Mesenteric fat pad (tissue), 1 donor: ENCODE measurements at places on chromosomes 4 and X. TPM values are rescaled to one million over a fixed set of nuclear protein-coding genes. Genes with fewer than 3 reads are reported as not detected.

DNA sequence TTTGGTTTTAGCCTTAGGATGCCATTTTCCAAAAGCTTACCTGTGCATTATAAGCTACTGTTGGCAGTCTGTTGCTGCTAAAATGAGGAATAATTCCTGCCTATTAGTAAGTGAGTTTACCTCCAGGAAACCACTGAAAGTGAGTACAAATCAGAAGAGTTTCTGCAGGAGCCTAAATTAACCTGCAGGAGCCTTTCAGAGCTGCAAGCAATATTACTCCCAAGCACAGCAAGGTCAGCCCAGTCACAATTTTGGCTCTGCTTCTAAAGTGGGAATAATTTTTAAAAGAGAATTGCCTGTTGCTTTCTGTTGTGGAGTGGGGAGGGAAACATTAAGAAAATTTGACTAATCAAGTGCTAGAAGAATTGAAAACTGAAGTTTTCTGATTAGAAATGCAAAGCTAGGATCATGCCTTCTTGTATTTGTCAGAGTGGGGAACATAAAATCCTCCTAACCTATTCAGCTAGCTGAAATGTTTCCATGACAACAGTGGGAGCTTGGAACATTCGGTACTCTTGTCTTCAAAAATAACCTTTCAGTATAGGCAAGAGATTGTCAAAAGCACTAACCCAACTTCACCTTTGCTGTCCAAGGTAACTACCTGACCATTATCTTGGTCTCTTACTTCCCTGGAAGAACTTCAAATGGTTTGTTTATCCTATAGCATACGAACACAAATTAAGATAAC lies 193.2 kb downstream of the COMMD8 start:
- DNase-seq, result no peak

DNA sequence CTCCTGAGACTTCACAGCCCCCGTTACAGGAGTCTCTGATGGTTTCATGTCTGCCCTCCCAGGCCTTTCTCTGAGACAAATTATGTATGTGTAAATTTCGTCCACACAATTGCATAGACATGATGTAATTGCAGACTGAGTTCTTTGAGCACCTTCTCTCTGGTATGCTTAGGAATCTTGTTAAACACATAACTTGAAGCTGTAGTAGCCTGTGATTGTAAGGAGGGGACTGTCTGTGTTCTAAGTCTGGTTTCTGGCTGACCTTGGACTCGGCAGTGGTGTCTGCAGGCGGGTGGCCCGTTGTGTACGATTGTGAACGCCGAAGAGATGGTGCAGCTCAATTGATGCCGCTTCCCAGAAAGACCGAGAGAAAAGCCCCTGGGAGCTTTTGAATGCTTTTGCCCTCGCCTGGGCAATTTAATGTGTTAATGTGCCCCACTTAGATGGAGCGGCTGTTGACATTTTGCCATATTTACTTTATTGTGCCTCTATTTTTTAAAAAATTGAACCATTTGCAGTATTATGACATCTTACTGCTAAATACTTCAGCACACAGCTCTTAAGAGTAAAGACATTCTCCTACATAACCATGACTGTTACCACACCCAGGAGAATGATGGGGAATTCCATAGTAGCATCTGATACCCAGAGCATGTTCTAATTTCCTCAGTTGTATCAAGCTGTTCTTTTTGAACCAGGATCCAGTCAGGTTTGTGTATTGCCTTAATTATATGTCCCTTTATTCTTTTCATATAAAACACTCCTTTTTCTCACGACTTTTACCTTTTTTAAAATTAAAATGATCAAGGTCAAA lies 58.4 kb upstream of the TADA2B start:
- DNase-seq, result no peak

DNA sequence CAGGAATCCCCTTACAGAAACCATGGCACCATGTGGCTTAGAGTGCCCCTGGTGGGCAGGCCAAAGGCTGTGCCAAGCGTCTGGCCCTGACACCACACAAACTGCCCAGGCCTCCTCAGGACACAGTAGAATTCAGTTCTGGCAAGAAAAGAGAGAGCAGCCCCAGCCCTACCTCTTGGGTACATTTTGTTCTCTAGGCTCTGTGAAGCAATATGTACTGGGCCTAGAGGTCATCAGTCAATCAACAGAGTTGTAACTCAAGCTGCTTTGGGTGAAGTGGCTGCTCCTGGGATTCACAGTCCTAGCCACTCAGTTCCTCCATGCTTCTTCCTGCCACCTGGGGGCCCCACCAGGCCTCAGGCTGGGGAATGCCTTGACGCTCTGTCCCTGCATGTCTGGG lies 158.1 kb upstream of the MAMLD1 start:
- DNase-seq, result peak; percentile 39

GRIA2 gene
- total RNA-seq, result not detected

DNA sequence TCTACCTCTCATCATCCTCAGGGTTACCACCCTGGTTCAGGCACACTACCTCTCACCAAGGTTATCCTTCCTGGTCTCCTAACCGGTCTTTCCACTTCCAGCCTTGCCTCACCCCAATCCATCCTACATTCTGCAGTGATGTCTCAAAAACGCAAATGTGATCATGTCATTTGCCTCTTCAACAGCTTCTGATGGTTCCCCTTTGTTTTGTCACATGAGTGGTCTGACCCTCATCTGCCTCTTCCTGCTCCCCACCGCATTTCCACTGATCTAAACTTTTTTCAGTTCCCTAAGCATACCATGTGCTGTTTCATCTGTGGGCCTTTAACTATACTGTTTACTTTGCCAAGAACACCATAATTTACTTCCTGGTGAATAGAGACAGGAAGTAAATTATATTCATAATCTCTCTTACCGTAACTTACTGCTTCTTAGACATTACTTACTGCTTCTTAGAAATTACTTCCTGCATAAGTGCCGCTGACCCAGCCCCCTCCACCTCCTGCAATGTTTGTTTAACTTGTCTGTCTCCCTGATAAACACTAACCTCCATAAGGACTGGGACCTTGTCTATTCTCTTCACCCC lies 27.1 kb upstream of the NSUN7 start:
- DNase-seq, result no peak

DNA sequence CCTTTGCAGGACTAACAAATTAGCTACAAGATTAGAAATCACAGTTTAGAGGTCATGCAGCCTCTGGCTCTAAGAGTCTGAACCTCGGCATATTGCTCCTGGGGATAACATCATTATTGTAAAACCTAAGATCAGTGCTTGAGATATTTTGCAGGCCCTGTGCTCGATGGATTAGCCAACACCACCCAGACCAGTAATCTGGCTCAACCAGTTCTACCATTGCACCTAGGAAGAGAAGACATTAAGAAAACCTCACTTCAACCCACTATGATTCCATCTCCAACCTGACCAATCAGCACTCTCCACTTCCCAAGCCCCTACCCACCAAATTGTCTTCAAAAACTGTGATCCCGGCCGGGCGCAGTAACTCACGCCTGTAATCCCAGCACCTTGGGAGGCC lies 43.6 kb downstream of the WFS1 start:
- no peak for DNase-seq

- DNase-seq, result no peak
These were observed 16.4 kb upstream of the SLC4A4 start for GRCh38 chr4:71322425-71322824.

ADAMTS3 gene
- total RNA-seq, result 2.1 TPM

DNA sequence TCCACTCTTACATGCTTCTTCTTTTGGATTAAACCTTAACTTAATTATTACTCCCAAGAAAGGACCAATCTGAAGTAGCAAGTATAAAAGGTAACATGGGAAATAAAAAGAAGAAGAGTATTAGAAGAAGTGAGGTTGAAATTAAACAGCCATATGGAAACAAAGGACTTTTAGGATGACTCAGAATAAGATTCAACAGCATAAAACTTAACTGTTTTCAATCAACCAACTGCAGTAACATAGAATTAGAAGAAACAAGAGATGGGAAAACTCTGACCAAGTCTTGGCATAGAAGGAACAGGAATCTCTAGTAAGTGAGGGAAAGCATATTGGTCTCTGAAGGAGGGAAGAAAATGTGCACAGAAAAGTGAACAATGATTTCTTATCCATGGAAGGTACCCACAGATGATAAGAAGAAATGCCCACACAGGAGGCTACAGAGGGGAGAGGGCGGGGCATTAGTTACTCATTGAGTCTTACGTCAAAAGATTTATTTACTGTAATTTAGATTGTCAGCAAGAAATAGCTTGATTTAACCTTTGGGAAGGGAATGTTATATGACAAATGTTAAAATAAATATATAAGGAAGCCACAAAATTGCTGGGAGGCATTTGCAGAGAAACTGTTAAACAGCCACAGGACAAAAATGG lies 177.3 kb downstream of the BANK1 start:
- DNase-seq, result no peak

EGF gene
- total RNA-seq, result not detected

LINC00632 gene
- total RNA-seq, result 3,113 TPM

TMPRSS11F gene
- not detected for total RNA-seq

LPAR4 gene
- total RNA-seq, result 0.26 TPM

DNA sequence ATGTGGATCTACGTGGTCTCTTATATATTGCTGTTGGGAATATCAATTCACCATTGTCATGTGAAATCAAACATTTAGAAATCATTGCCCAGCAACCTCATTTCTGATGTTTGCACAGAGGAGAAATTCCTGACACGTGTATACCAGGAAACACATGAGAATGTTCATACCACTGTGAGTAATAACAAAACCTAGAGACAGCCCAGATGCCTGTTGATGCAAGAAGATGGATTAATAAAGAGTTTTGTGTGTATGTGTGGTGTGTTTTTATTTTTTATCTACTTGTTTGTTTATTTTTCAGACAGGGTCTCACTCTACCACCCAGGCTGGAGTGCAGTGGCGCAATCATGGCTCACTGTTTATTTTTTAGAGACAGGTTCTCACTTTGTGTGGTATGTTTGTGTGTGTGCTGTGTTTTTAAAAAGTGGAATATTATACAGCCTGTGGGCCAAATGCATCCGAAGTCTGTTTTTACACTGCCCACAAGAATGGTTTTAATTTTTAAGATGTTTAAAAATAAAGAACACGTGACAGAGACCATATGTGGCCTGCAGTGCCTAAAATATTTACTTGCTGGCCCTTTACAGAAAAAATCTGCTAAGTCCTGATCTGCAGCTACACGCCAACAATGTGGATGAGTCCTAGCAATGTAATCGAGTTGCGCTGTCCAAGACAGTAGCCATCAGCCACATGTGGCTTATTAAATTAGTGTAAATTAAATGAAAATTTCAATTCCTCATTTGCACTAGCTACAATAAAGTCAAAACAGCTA lies 39.2 kb downstream of the TXLNG start:
- DNase-seq, result no peak

PDCL2 gene
- not detected for total RNA-seq

GRCh38 chrX:71949844-71950445 lies 39.3 kb downstream of the NHSL2 start:
- DNase-seq, result no peak

- no peak for DNase-seq
These were observed 1427.4 kb downstream of the PCDH7 start for GRCh38 chr4:32147446-32148085.

ADH1A gene
- total RNA-seq, result 11.8 TPM

PAGE2B gene
- not detected for total RNA-seq

MTMR8 gene
- 2.5 TPM for total RNA-seq

KLB gene
- total RNA-seq, result 7.4 TPM

DNA sequence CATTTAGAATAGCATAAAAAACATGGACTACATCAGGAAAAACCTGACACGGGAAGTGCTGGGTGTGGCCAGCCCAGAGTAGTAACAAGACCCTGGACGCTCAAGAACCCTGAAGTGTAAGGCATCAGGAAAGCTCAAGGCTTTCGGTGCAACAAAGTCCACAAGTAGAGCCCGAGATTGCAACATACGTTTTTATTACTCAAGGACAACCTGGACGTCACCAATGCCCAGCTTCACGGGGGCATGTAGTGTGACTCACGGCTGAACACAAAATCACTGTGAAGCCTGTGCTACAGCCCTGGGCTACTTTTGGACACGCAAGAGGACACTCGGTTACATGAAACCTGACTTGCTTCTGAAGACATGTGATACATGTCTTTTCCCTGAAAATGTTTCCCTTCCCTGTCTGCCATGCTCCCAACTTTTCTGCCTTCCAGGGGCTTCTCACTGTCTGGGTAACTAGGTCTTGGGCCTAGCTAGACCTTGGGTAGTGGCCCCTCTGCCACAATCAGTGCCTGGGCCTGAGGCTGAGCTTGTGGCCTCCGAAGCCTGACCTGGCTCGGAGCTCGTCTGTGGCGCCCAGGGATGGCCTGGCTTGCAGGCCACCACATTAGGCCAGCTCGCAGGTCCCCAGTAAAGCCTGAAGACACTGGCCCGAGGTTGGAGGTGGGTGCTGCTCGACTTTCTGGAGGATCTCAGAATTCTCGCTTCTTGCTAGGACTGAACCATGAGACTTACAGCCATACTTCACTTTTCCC lies 9.2 kb downstream of the IRAK1 start:
- DNase-seq, result no peak

VCX3B gene
- total RNA-seq, result not detected

NPY2R gene
- total RNA-seq, result not detected

DNA sequence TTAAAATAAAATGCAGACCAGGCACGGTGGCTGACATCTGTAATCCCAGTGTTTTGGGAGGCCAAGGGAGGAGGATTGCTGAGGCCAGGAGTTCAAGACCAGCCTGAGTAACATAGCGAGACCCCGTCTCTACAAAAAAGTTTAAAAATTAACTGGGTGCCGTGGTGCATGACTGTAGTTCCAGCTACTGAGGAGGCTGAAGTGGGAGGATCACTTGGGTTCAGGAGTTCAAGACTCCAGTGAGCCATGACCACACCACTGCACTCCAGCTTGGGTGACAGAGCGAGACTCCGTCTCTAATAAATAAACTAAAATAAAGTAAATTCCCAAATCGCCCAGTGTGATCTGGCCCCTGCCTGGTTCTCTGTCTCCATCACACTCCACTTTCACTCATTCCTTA lies 43.7 kb downstream of the TENM3 start:
- no peak for DNase-seq

GRCh38 chr4:167826281-167826680 lies 266.1 kb upstream of the ANXA10 start:
- no peak for DNase-seq

DNA sequence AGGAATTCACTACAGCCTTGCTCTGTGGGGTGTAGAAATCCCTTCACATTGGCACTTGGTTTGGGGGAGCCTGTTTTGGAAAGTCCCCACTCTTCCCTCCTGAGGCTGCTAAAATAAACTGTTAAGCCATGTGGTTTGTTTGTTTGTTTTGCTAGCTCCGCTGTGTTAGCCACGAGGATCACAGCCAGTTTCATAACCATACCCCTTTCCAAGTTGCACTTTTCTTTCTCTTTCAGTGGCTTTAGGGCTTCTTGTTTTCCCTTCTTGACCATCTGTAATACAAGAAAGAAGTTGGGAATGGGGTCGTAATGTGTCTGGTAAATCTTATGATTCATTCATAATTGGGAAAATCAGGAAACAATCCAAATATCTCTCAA lies 24.8 kb upstream of the UXT start:
- DNase-seq, result no peak

DNA sequence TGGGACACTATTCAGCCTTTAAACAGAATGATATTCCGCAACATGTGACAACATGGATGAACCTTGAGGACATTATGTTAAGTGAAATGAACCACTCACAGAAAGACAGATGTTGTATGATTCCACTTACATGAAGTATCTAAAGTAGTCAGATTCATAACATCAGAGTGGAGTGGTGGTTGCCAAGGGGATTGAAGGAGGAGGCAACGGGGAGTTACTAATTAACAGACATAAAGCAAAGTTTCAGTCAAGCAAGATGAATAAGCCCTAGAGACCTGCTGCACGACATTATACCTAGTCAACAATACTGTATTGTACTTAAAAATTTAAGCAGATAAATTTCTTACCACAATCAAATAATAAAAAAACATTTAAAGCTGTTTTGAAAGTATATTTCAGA lies 105.0 kb upstream of the NR0B1 start:
- no peak for DNase-seq

CSN1S1 gene
- total RNA-seq, result 32.3 TPM
